ENCODE measurements at places on chromosomes 6 and 20. TPM values are rescaled to one million over a fixed set of nuclear protein-coding genes. Genes with fewer than 3 reads are reported as not detected.
A peak's percentile ranks its signal among the peaks of the same experiment; 100 is the strongest.

The SLC35F1 gene
- 4.0 TPM for polyA plus RNA-seq

The PPP1R3G gene
- 1.4 TPM for polyA plus RNA-seq

The KCTD20 gene
- polyA plus RNA-seq: 54.7 TPM

The ZNF165 gene
- 3.0 TPM for polyA plus RNA-seq

GRCh38 chr6:151215999-151216398 is 23.8 kb upstream of the AKAP12 start:
- no peak for DNase-seq

DNA sequence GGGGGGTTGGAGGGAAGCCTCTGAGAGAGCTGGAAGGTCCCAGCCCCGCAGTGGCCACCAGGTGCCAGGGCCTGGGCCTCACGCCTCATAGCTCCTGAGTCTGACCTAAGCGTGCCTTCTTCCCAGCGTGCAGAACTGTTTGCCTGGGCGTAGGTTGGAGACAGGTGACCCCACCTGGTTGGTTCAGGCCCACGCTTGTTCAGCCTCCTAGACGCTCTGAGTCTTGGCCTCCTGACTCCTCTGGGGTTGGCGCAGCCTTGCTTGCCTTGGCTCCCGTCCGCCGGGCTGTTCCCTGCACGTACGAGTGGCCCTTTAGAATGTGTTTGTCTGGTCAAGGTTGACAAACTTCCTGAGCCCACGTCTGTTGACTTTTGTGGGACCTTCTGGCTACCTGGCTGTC is 70.8 kb downstream of the EYA2 start:
- no peak for DNase-seq

DNA sequence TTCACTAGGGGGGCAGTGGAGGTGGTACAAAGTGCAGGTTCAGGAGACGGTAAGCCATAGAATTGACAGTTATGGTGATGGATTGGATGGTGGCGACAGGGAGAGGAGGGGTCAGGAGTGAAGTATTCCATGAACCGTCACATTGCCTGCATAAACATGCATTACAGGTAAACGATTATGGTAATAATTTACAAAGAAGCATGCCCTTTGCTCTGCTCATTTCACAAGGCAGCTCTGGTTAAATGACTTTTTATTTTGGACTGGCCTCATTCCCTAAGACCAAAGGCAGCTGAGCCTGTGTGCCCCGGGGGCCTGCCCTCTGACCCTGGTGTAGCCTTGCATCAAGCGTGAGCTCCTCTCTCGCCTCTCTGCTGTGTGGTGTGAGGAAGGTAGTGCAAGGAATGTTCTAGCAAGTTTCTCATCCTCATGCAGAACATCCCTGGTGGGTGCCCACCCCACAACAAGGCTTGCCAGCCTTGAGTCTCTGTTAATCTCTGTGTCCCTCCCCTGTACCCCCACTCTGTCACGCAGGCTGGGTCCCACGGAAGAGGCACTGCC is 59.0 kb downstream of the PPP1R14C start:
- DNase-seq: peak; percentile 50

GRCh38 chr20:59378396-59378795 is 78.0 kb downstream of the EDN3 start:
- DNase-seq: no peak
